ENCODE measurements at places on chromosomes 2 and 18.

- DNase-seq, result no peak
These were observed 34.7 kb downstream of the NHEJ1 start for GRCh38 chr2:219125886-219126270.

DNA sequence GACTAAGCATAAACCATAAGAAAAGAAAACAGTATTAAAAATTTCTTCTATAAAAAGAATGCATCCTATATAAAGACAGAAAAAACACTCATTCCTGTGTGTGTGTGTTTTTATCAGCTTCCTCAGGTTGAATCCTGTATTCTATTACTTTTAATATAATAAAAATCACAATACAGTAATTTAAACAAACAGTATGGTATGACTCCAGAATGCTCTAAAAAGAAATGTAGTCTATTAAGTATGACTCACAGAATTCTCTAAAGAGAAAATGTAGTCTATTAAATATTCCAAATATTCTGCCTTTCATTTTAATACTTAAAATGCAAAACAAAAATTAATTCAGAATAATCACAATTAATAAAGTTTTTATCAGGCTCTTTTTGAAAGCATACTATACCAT lies 19.8 kb downstream of the CCDC88A start:
- DNase-seq, result no peak

DNA sequence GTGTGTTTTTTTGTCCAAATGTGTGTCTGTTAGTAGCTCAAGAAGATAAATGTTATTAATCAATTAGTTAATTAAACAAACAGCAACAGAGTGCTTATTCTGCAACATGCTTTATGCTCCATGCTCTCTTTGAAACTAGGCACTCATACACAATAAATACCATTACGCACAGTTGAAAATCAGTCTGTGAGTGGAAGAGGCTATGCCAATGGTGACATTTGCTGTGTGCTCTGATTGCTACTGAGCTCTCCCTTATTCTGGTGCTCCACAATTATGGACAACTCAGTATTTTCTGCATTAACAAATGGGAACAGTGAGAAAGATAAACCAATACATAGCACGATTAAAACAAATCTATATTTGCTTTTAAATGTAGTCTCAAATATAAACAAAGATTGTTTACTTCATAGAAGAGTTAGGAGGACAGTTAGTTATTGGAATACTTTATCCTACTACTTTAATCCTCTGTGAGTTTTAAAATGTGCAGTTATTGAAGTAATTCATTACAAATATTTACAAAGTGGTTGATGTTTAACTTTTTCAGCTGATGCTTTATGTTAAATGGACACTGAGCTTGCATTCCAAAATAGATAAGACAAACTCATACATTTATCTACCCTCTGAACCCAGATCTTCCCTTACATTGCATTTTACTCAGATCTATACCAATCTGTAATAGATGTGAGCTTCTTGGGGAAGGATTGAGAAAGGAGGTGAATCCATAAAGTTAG lies 55.3 kb downstream of the NXPH2 start:
- DNase-seq, result no peak

DNA sequence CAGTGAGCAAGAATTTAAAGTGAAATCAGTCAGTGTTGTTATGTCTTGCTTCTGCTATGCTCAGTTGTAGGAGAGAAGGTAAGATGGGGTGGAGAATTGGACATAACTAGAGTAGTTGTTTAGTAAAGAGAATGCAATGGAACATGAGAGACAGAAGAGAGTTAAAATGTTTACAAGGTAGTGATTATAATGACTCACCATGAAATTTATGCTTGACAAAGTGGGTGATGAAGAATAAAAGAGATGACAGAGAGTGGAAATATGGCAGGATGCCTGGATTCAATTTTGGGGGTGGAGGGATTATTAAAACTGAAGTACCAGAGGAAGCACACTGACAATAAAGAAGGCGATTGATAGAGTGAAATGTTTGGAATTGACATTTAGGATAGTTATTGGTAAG lies 10.6 kb downstream of the SCG2 start:
- DNase-seq, result no peak

GRCh38 chr2:186559848-186560247 lies 30.0 kb upstream of the ITGAV start:
- no peak for DNase-seq

Data from CD4-positive, alpha-beta T cell treated with Interleukin-15 for 4 hours (primary cell).